Upper lobe of left lung (tissue), 6 donors: ENCODE measurements at places on chromosomes 12 and 14.

GRCh38 chr14:56036353-56036752 is 81.9 kb upstream of the PELI2 start:
- DNase-seq, result no peak

DNA sequence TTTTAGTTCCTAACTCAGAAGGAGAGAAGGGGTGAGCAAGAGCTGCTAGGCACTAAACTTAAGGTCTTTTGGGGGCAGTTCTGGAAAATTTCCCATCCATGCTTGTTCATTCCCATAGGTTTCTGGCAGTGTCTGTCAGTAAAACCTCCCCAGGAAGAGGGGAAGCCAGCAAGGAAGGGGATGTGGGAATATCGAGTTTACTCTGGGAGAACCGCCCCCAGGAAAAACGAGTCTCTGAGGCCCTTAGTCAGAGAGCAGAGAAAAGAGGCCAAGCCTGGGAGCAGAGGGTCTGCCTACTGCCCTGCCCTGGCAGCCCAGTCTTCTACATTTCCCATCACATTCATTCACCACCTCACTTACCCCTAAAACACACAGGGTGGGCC is 55.9 kb downstream of the TMCC3 start:
- DNase-seq, result no peak

- DNase-seq, result no peak
Measured at GRCh38 chr14:42877716-42878115, 1271.0 kb downstream of the LRFN5 start.

GRCh38 chr12:3203713-3204112 is 126.5 kb downstream of the TSPAN9 start:
- no peak for DNase-seq

DNA sequence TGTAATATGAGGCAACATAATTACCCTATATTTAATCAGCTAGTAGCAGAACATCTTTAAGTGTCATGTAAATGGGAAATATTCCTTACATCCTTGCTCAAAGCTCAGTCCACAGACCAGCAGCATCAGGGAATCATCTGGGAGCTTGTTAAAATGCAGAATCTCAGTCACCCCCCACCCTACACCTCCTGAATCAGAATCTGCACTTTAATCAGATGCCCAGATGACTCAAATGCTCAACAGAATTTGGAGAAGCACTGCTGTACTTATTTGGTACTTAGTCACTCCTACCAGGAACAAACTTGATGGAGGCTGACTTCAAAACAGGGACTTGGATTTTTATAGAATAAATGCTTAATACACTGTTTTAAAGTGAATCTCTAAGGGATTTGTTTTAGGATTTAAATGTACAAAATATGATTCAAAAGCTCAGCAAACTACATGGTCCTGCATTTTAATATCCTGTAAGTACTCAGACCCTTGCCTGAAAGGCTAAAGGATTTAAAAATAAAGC is 96.5 kb downstream of the ARMH4 start:
- no peak for DNase-seq

GRCh38 chr12:93571365-93571924 is 1.0 kb upstream of the SOCS2 start:
- DNase-seq, result peak; percentile 61

- no peak for DNase-seq
Measured at GRCh38 chr14:88562532-88562830, 356 bp upstream of the ZC3H14 start.

DNA sequence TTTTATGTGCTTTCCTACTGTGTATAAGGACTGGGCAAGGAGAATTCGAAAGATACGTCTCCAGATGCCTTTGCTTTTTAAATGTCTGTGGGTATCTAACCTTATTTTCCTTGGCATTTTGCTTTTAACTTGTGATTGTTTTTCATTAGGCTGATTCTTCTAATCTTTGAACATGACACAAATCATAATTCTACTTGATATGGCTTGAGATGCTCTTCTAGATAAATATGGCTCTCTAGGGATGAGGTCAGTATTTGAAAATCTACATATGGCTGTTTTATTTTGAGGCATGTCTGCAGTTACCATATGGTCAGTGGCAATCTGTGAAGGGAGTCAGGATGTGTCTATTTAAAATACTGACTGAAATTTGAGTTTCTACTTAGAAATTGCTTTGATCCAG is 139.2 kb downstream of the SLC2A13 start:
- no peak for DNase-seq
